ENCODE measurements at places on chromosomes 1 and 21. TPM values are rescaled to one million over a fixed set of nuclear protein-coding genes. Genes with fewer than 3 reads are reported as not detected.
A peak's percentile ranks its signal among the peaks of the same experiment; 100 is the strongest.

GRCh38 chr1:198125995-198126735 lies 30.6 kb upstream of the NEK7 start:
- no peak for DNase-seq
- no peaks in the 10 kb centered on the region for H3K36me3 ChIP-seq
- H3K4me3 ChIP-seq = no peak overlapping the region
- no peaks in the 10 kb centered on the region for H3K4me1 ChIP-seq

GRCh38 chr21:36437745-36438128 lies 42.2 kb downstream of the CLDN14 start:
- H3K27me3 ChIP-seq = no peaks in the 10 kb centered on the region
- H3K4me1 ChIP-seq = no peaks in the 10 kb centered on the region
- H3K36me3 ChIP-seq = no peaks in the 10 kb centered on the region
- no peak overlapping the region for H3K4me3 ChIP-seq
- DNase-seq = no peak

- no peak for DNase-seq
- no peak overlapping the region for H3K4me3 ChIP-seq
- no peaks in the 10 kb centered on the region for H3K36me3 ChIP-seq
- no peaks in the 10 kb centered on the region for H3K27me3 ChIP-seq
Observed at GRCh38 chr1:243493156-243494129, 237.6 kb downstream of the SDCCAG8 start.

DNA sequence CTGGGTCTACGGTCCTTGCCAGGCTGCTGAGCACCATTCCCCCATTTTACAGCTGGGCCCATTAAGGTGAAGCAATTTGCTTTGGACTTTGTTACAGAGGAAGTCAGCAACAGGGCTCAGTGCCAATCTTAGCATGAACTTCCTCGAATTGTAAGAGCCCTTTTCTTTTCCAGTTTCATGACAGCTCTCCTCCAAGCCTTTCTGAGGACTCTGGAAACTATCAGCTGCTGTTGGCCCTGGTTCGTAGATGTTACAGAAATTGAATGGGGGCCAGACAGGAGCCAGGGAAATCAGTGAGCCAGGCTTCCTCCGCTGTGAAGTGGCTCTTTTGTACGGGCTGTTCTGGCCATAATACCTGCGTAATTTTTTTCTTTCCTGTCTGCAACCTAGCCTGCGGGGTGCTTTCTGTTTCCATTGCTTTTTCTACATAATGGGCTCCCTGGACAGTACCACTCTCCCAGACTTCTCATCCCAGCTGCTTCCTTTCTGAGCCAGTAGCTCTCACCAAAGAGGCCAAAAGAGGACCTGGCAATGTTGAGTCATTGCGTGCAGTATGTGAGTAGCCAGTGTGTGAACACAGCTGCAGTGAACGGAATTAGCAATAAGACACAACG lies 386.3 kb downstream of the DISC1 start:
- no peak for DNase-seq
- no peaks in the 10 kb centered on the region for H3K27me3 ChIP-seq
- no peaks in the 10 kb centered on the region for H3K4me1 ChIP-seq
- H3K4me3 ChIP-seq = no peak overlapping the region
- H3K27ac ChIP-seq = no peak overlapping the region
- H3K36me3 ChIP-seq = no peaks in the 10 kb centered on the region

- H3K27ac ChIP-seq = no peak overlapping the region
- DNase-seq = no peak
- no peaks in the 10 kb centered on the region for H3K27me3 ChIP-seq
- H3K36me3 ChIP-seq = no peaks in the 10 kb centered on the region
Observed at GRCh38 chr1:4971666-4972065, 317.3 kb downstream of the AJAP1 start.

The PDZK1IP1 gene
- not detected for total RNA-seq

- no peak overlapping the region for H3K27ac ChIP-seq
- no peaks in the 10 kb centered on the region for H3K36me3 ChIP-seq
- H3K4me1 ChIP-seq = no peaks in the 10 kb centered on the region
- H3K27me3 ChIP-seq = no peaks in the 10 kb centered on the region
Observed at GRCh38 chr1:12661606-12662219, 17.8 kb downstream of the AADACL4 start.

The DNAI4 gene
- 3.2 TPM for total RNA-seq

DNA sequence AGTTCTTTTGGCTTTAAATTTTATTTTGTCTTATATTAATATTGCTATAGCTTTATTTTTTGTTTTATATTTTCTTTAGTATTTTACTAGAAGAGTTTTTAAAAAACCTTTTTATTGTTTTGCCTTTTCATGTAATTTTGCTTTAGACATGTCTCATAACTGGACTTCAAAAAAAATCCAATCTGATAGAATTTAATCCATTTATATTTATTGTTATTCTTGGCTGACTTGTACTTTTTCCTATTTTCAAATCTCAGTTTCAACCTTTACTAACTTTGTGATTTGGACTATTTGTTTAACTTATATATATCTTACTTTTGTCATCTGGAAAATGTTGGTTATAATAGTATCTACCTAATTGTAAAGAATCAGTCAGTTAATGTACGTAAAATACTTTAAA lies 61.2 kb downstream of the NTNG1 start:
- DNase-seq = no peak
- H3K4me1 ChIP-seq = no peaks in the 10 kb centered on the region
- no peak overlapping the region for H3K27ac ChIP-seq
- no peaks in the 10 kb centered on the region for H3K27me3 ChIP-seq

The CLDN19 gene
- 2.3 TPM for total RNA-seq

DNA sequence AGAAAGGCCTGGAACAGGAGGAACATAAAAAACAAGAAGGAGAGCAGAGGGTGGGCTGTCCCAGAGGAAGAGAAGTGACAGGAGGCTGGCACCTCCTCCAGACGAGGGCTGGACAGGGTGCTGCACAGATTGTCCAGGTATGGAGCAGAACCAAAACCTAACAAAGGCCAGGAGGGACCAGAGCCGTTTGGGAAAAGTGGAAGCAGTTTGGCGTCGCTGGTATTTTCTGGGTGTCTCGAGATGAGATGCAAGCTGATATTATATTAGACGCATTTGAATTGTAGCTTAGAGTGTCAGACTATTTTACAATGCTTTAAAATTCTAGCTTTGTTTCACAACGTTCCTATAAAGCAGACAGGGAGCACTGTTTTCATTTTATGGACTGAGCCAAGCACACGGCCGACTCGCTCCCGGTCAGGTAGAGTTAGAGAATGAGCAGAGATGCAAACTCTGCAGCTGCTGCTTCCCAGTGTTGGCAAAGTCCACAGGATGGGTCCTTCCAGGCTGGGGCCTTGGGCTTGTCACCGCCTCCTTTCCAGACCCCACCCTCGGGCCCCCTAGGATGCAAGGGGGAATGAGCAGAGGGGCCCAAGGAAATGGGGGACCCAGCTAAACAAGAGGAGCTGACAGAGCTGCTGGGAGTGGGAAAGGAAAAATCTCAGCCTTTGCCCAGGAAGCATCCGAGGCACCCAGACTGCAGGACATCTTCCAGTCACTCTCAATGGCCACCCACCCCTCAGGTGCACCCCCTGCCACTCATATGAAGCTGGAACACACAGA lies 60.8 kb upstream of the TMPRSS2 start:
- H3K4me3 ChIP-seq = no peak overlapping the region
- H3K27me3 ChIP-seq = no peaks in the 10 kb centered on the region
- no peaks in the 10 kb centered on the region for H3K4me1 ChIP-seq
- no peak overlapping the region for H3K27ac ChIP-seq

- no peaks in the 10 kb centered on the region for H3K4me1 ChIP-seq
- DNase-seq = no peak
- H3K4me3 ChIP-seq = no peak overlapping the region
- H3K27me3 ChIP-seq = no peaks in the 10 kb centered on the region
- H3K36me3 ChIP-seq = peaks cover 25% of the 10 kb centered on the region
Observed at GRCh38 chr1:172581779-172582178, 48.8 kb downstream of the SUCO start.

The SIM2 gene
- total RNA-seq = not detected

GRCh38 chr21:17538576-17538975 lies 25.7 kb downstream of the CXADR start:
- H3K4me1 ChIP-seq = no peaks in the 10 kb centered on the region
- no peaks in the 10 kb centered on the region for H3K27me3 ChIP-seq
- no peak for DNase-seq
- H3K27ac ChIP-seq = no peak overlapping the region

DNA sequence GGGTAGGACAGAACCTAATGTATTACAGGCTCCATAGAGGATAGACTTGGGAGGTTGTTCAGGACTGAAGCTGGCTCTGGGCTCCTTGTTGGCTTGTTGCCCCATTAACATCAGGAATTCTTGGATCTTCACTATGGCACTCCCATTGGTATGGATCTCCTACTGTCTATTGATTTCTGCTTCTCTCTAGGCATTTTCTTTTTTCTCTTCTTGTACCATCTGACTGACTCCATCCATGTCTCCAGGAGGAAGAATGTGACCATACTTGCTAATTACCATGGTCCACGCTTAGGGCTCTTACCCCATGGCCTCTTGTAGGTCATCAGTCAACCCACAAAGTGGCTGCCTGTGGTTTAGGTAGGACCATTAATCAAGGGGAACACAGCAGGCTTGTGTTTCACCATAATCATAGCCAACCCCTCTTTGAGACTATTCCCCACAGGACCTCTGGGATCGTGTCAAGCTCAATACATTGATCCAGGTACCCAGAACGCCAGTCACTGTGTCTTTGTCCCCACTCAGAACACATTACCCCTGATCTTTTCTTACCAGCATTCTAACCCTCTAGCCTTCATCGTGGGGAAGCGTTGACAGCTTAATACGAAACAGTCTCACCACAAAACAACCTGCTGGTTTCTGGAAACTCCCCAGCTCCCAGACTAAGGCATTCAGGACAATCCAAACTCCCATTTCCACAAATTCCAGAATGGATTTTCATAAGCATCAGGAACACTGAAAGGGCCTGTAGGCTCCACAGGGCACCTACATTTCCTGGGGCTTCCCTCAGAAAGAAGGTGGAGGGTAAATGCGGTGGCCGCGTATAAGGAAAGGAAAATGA lies 97.1 kb downstream of the ETS2 start:
- no peak for DNase-seq
- H3K27ac ChIP-seq = no peak overlapping the region
- H3K4me3 ChIP-seq = no peak overlapping the region
- peaks cover 4% of the 10 kb centered on the region for H3K4me1 ChIP-seq
- no peaks in the 10 kb centered on the region for H3K36me3 ChIP-seq
- H3K27me3 ChIP-seq = no peaks in the 10 kb centered on the region

DNA sequence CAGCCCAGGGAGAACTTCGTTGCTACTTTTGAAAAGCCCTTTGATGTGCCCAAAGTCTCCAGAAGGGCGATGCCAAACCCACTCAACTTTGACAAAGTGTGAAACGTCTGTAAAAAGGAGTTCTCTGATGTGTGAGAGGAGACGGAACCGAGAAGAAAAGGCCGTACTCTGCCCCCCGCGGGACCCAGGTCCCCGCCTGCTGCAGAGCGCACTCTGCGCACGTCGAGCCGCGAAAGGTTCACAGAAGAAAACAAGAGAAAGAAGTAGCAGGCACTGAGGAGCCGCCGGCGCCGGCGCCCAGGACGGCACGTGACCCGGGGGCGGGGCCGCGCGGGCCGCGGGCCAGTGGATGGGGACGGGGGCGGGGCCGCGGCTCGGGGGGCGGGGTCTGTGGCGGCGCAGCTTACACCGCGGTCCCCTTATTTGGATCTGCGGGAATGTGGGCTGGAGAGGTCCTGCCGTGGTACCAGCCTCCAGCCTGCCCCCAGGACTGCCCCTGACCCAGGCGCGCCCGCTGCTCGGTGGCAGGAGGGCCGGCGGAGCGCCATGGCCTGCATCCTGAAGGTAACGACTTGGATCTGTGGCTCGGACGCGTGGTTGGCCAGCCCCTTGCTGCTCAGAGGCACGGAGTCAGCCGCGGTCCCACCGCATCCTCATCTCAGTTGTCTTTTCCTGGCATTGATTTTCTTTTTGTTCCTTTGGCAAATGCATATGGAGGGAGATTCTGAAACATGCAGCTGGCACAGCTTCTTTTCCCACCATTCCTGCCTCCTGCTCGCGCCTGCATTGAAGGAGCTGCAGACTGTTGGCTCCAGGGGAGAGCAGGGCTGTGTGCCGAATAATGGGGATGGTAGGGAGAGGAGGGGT lies at the start of gene ST6GALNAC3:
TSS of gene ST6GALNAC3 (plus strand) at position 426 of the 867 bp plus-strand sequence.
- H3K4me3 ChIP-seq = peak within 1 kb of the TSS; percentile 90
- H3K27me3 ChIP-seq = peaks cover 8% of the 10 kb centered on the region
- H3K27ac ChIP-seq = no peak within 1 kb of the TSS
- H3K36me3 ChIP-seq = no peaks in the 10 kb centered on the region
- peak; percentile 95 for DNase-seq
- H3K4me1 ChIP-seq = peaks cover 13% of the 10 kb centered on the region

- no peak for DNase-seq
- H3K4me1 ChIP-seq = no peaks in the 10 kb centered on the region
- no peak overlapping the region for H3K4me3 ChIP-seq
- no peaks in the 10 kb centered on the region for H3K27me3 ChIP-seq
Observed at GRCh38 chr1:226919587-226919986, 20.5 kb upstream of the COQ8A start.

DNA sequence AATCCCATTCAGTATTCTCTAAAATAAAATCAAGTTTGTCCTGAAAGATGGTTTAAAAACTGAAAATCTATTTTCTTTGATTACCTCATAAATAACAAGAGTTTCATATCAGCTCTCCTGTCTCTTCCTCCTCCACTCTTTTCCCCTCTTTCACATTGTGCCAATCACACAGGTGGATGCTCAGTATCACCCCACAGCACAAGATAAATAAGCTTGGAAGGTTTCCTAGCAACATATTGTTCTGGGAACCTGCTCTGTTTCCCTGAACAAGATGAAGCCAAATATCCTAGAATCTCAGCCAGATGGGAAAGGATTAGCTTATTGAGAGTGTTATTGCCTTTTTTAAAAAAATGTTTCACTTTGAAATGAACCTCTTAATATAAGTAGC lies 45.7 kb upstream of the CACYBP start:
- H3K4me3 ChIP-seq = no peak overlapping the region
- H3K27me3 ChIP-seq = no peaks in the 10 kb centered on the region
- DNase-seq = peak; percentile 58
- no peaks in the 10 kb centered on the region for H3K36me3 ChIP-seq
- peaks cover 23% of the 10 kb centered on the region for H3K4me1 ChIP-seq

- H3K4me1 ChIP-seq = peaks cover 3% of the 10 kb centered on the region
- H3K4me3 ChIP-seq = no peak overlapping the region
- no peaks in the 10 kb centered on the region for H3K36me3 ChIP-seq
- no peaks in the 10 kb centered on the region for H3K27me3 ChIP-seq
- no peak overlapping the region for H3K27ac ChIP-seq
Observed at GRCh38 chr1:67850611-67851075, 17.4 kb upstream of the GNG12 start.

The OR10J1 gene
- not detected for total RNA-seq

GRCh38 chr1:36320291-36320761 lies 3.1 kb downstream of the EVA1B start:
- no peak overlapping the region for H3K27ac ChIP-seq
- peak overlapping the region; percentile 78 for H3K4me3 ChIP-seq
- DNase-seq = peak; percentile 31
- H3K27me3 ChIP-seq = peaks cover 65% of the 10 kb centered on the region
- H3K4me1 ChIP-seq = peaks cover 23% of the 10 kb centered on the region
- no peaks in the 10 kb centered on the region for H3K36me3 ChIP-seq

All from neural progenitor cell (in vitro differentiated cells).